Activated CD8-positive, alpha-beta T cell treated with anti-CD3 and anti-CD28 coated beads for 36 hours (primary cell): ENCODE measurements at places on chromosomes 3 and 15. TPM values are rescaled to one million over a fixed set of nuclear protein-coding genes. Genes with fewer than 3 reads are reported as not detected.

MLF1 gene
- 1.9 TPM for total RNA-seq

ROBO1 gene
- total RNA-seq, result 9.0 TPM

TAGLN3 gene
- total RNA-seq, result 1.2 TPM

ATP8B4 gene
- 4.6 TPM for total RNA-seq

ABHD17C gene
- total RNA-seq, result 5.6 TPM

DOCK3 gene
- 3.6 TPM for total RNA-seq

P2RY12 gene
- not detected for total RNA-seq

CADPS gene
- not detected for total RNA-seq

XIRP1 gene
- 2.5 TPM for total RNA-seq

RGMA gene
- not detected for total RNA-seq

FGF12 gene
- total RNA-seq, result not detected

GRCh38 chr3:46423588-46423987 lies 16.5 kb downstream of the CCRL2 start:
- H3K4me3 ChIP-seq, result no peak overlapping the region
- H3K36me3 ChIP-seq, result no peaks in the 10 kb centered on the region
- H3K27me3 ChIP-seq, result no peaks in the 10 kb centered on the region
- DNase-seq, result no peak
- H3K27ac ChIP-seq, result no peak overlapping the region

DNA sequence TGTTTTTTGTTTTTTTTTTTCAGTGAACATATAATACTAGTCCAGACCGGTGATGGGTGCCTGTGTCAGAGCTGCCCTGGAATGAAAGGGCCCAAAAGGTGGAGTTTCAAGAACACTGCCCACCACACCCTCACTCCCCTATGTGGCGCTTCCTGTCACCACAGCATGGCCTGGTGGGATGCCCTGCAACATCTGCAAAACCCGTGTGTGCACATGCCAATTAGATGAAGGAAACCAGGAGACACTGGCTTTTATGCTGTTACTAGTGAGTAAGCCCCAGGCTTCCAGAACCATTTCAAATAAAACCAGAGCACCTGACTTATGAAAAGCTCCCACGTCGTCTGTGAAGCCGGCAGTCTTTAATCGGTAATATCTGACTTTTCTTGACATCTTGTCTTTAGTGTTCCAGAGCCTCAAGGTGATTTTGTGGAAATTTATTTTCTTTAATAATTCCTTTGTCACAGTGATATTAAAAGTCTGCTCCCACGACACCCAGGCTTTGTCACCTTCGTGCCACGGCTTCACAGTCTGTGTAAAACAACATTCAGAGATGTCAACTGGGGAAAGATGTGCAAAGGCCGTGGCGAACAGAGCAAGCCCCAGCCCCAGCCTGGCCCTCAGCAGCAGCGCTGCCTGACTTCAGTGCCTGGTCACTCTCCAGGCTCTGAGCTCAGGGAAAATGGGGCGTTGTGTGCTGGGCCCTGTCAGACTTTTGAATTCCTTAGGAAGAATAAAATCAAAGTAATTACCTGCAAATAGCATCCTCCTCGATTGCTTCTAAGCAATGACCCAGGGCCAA lies 6.4 kb downstream of the CFAP92 start:
- no peak for DNase-seq
- H3K27me3 ChIP-seq, result no peaks in the 10 kb centered on the region
- no peak overlapping the region for H3K4me3 ChIP-seq
- H3K4me1 ChIP-seq, result no peaks in the 10 kb centered on the region

- peaks cover 33% of the 10 kb centered on the region for H3K4me1 ChIP-seq
- H3K36me3 ChIP-seq, result no peaks in the 10 kb centered on the region
- H3K27ac ChIP-seq, result no peak overlapping the region
- H3K4me3 ChIP-seq, result no peak overlapping the region
- peaks cover 12% of the 10 kb centered on the region for H3K27me3 ChIP-seq
Observed at GRCh38 chr3:10363935-10364334, 43.0 kb upstream of the SEC13 start.

DNA sequence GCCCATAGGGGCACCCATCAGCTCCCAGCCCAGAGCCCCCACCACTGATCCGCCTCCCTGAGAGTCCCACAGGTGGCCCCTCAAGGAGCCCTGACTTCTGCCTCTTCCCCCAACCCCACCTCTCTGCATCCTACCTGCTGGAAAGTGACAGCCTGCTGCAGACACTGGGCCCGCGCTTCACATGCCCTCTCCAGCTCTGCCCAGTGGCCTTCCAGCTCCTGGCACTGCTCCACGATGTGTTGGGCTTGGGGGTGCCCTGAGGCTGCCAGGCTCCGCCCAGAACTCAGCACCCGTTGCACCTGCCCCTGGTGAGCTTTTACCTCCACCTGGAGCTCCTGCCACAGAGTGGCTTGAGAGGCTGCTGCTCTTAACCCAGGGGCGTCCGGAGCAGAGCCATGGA lies 20.1 kb downstream of the SPTBN5 start:
- peaks cover 9% of the 10 kb centered on the region for H3K4me1 ChIP-seq
- no peak overlapping the region for H3K4me3 ChIP-seq
- no peaks in the 10 kb centered on the region for H3K36me3 ChIP-seq
- DNase-seq, result no peak

- DNase-seq, result no peak
- H3K4me1 ChIP-seq, result peaks cover 10% of the 10 kb centered on the region
- H3K27me3 ChIP-seq, result no peaks in the 10 kb centered on the region
Observed at GRCh38 chr15:50891159-50891558, 17.3 kb upstream of the AP4E1 start.

GRCh38 chr15:35771746-35772442 lies 225.9 kb upstream of the DPH6 start:
- H3K27me3 ChIP-seq, result peaks cover 5% of the 10 kb centered on the region
- no peaks in the 10 kb centered on the region for H3K36me3 ChIP-seq
- no peak overlapping the region for H3K4me3 ChIP-seq
- no peak for DNase-seq
- H3K27ac ChIP-seq, result no peak overlapping the region

- peaks cover 3% of the 10 kb centered on the region for H3K36me3 ChIP-seq
- no peak overlapping the region for H3K27ac ChIP-seq
- no peaks in the 10 kb centered on the region for H3K4me1 ChIP-seq
Observed at GRCh38 chr3:172079326-172079976, 40.1 kb downstream of the FNDC3B start.

GRCh38 chr3:106251160-106251892 lies 382.5 kb upstream of the CBLB start:
- H3K36me3 ChIP-seq, result peaks cover 4% of the 10 kb centered on the region
- no peaks in the 10 kb centered on the region for H3K27me3 ChIP-seq
- peaks cover 17% of the 10 kb centered on the region for H3K4me1 ChIP-seq
- H3K27ac ChIP-seq, result no peak overlapping the region

- no peaks in the 10 kb centered on the region for H3K36me3 ChIP-seq
- H3K27me3 ChIP-seq, result peaks cover 43% of the 10 kb centered on the region
- DNase-seq, result no peak
- no peak overlapping the region for H3K4me3 ChIP-seq
Observed at GRCh38 chr15:77819048-77819850, 186.5 kb upstream of the LINGO1 start.

- DNase-seq, result no peak
- H3K36me3 ChIP-seq, result no peaks in the 10 kb centered on the region
- peaks cover 11% of the 10 kb centered on the region for H3K27me3 ChIP-seq
Observed at GRCh38 chr3:161430307-161430706, 59.0 kb upstream of the SPTSSB start.

GRCh38 chr3:153144071-153144470 lies 18.0 kb upstream of the RAP2B start:
- no peak for DNase-seq
- no peak overlapping the region for H3K4me3 ChIP-seq
- H3K27ac ChIP-seq, result no peak overlapping the region
- no peaks in the 10 kb centered on the region for H3K36me3 ChIP-seq
- peaks cover 12% of the 10 kb centered on the region for H3K4me1 ChIP-seq
- H3K27me3 ChIP-seq, result no peaks in the 10 kb centered on the region

DNA sequence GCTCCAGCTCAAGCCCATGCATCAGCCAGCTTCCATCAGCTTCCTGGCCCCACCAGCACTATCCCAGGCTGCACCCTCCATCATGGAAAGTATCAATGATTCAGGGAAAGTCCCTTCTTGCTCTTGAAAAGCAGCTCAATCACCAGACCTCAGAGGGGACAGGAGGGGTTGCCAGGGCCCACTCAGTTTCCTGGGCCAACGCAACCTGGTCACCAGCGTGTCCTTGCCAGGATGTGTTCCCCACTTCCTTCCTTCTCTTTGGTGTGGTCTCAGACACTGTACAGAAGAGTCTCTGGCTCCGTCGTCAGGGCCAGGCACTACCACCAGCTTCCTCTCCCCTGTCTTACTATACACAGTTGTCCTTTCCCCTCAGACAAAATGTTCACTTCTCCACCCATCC lies 3.0 kb downstream of the HDC start:
- peak overlapping the region; percentile 93 for H3K27ac ChIP-seq
- H3K4me1 ChIP-seq, result peaks cover 46% of the 10 kb centered on the region
- no peak overlapping the region for H3K4me3 ChIP-seq
- DNase-seq, result peak; percentile 87

GRCh38 chr3:12832350-12833221 lies 8.8 kb downstream of the RPL32 start:
- H3K27me3 ChIP-seq, result no peaks in the 10 kb centered on the region
- H3K4me1 ChIP-seq, result peaks cover 9% of the 10 kb centered on the region
- H3K4me3 ChIP-seq, result no peak overlapping the region
- H3K27ac ChIP-seq, result peak overlapping the region; percentile 49
- DNase-seq, result no peak

- H3K4me3 ChIP-seq, result no peak overlapping the region
- H3K27ac ChIP-seq, result no peak overlapping the region
- H3K27me3 ChIP-seq, result no peaks in the 10 kb centered on the region
- no peak for DNase-seq
Observed at GRCh38 chr3:109869586-109869985, 532.2 kb upstream of the DPPA4 start.

- H3K4me3 ChIP-seq, result no peak overlapping the region
- peaks cover 16% of the 10 kb centered on the region for H3K27me3 ChIP-seq
- H3K36me3 ChIP-seq, result no peaks in the 10 kb centered on the region
- H3K4me1 ChIP-seq, result no peaks in the 10 kb centered on the region
- DNase-seq, result no peak
Observed at GRCh38 chr3:43906849-43907507, 216.2 kb downstream of the ABHD5 start.

DNA sequence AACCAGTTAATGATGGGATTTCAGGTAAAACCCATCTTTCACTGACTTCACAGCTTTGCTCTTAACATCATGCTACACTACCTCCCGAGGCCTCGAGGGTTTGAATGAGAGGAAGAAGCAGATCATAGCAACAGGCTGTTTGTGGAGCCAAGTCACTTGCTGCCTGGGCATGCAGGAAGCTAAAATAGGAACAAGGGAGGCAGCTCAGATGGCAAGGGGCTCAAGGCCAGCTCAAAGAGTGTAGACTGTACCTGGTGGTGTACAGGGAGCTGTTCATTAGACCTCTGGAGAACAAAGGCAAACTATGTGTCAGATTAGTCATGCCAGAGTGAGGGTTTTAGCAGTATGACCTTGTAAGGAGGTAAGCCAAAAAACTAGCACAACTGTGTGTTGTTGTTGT lies 28.8 kb downstream of the ARRDC4 start:
- H3K27me3 ChIP-seq, result no peaks in the 10 kb centered on the region
- no peak overlapping the region for H3K4me3 ChIP-seq
- peaks cover 1% of the 10 kb centered on the region for H3K36me3 ChIP-seq
- H3K4me1 ChIP-seq, result no peaks in the 10 kb centered on the region
- no peak overlapping the region for H3K27ac ChIP-seq

GRCh38 chr3:57815036-57815435 lies 58.9 kb downstream of the SLMAP start:
- no peak overlapping the region for H3K4me3 ChIP-seq
- peaks cover 5% of the 10 kb centered on the region for H3K36me3 ChIP-seq
- no peaks in the 10 kb centered on the region for H3K27me3 ChIP-seq
- peaks cover 24% of the 10 kb centered on the region for H3K4me1 ChIP-seq

DNA sequence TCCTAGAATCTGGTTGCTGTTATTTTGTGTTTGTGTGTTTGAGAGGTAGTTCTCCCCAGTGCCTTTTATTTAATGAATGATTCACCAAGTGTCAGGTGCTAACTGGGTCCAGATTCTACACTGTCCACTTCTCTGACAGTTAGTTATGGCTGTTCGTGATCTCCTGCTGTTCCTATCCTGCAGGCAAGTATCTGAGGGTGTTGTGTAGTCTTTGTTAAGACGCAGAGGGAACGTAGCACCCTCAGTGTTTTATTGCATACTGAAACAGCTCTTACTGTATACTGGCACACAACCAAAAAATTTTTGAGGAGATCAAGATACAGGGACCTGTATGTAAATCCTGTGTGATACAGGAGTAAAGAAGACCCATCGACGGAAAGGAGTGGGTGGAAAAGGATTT lies 1271.3 kb downstream of the ROBO1 start:
- DNase-seq, result no peak
- no peaks in the 10 kb centered on the region for H3K27me3 ChIP-seq
- H3K36me3 ChIP-seq, result no peaks in the 10 kb centered on the region
- no peaks in the 10 kb centered on the region for H3K4me1 ChIP-seq

- H3K36me3 ChIP-seq, result no peaks in the 10 kb centered on the region
- DNase-seq, result no peak
- H3K4me1 ChIP-seq, result no peaks in the 10 kb centered on the region
- H3K27ac ChIP-seq, result no peak overlapping the region
Observed at GRCh38 chr15:56459096-56459495, 5.8 kb downstream of the MNS1 start.

DNA sequence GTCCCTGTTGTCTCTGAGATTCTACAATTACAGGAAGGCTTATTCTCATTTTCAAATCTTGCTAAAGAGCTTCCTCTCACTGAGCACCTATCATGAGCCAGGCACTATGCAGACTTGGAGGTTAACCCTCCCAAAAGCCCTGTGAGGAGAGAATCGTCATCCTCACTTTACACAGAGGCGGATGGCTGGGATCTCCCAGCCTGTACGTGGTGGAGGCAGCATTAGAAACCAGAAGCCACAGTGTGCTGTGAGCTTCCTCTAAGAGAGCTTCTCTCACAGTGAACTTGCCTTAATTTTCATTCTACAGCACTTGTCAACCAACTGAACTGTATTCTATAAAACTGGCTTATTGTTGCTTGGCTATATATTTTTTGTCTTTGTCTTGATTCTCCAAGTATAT lies 6.1 kb upstream of the DGKG start:
- H3K27me3 ChIP-seq, result peaks cover 27% of the 10 kb centered on the region
- H3K4me1 ChIP-seq, result no peaks in the 10 kb centered on the region
- DNase-seq, result no peak

- no peak for DNase-seq
- no peak overlapping the region for H3K4me3 ChIP-seq
- H3K27me3 ChIP-seq, result no peaks in the 10 kb centered on the region
- no peak overlapping the region for H3K27ac ChIP-seq
- H3K4me1 ChIP-seq, result peaks cover 2% of the 10 kb centered on the region
- H3K36me3 ChIP-seq, result no peaks in the 10 kb centered on the region
Observed at GRCh38 chr3:21331857-21332256, 419.2 kb downstream of the ZNF385D start.

DNA sequence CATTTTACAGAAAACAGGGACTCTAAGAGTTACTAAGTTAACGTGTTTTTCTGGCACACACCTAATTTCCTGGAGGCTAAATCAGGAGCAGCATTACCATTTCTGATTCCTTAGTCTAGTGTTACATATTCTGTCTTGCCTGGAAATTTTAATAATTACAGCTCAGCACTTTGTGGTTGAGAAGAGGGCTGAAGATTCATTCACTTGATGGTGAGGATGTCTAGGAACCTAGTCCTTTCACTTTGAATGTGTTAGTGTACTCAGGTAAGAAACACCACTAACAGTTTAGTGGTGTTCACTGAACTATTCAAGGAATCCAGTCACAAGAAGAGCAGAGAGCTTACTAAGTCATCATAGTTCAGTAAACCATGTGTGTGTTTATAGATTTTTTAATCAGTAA lies 102.8 kb downstream of the STT3B start:
- peak overlapping the region; percentile 74 for H3K27ac ChIP-seq
- H3K4me3 ChIP-seq, result no peak overlapping the region
- peaks cover 44% of the 10 kb centered on the region for H3K4me1 ChIP-seq
- no peaks in the 10 kb centered on the region for H3K27me3 ChIP-seq
- peaks cover 53% of the 10 kb centered on the region for H3K36me3 ChIP-seq

GRCh38 chr3:7518456-7518855 lies 657.5 kb downstream of the GRM7 start:
- no peaks in the 10 kb centered on the region for H3K36me3 ChIP-seq
- H3K27me3 ChIP-seq, result no peaks in the 10 kb centered on the region
- no peak for DNase-seq
- no peak overlapping the region for H3K4me3 ChIP-seq
